ENCODE measurements at places on chromosomes 5 and 9.

DNA sequence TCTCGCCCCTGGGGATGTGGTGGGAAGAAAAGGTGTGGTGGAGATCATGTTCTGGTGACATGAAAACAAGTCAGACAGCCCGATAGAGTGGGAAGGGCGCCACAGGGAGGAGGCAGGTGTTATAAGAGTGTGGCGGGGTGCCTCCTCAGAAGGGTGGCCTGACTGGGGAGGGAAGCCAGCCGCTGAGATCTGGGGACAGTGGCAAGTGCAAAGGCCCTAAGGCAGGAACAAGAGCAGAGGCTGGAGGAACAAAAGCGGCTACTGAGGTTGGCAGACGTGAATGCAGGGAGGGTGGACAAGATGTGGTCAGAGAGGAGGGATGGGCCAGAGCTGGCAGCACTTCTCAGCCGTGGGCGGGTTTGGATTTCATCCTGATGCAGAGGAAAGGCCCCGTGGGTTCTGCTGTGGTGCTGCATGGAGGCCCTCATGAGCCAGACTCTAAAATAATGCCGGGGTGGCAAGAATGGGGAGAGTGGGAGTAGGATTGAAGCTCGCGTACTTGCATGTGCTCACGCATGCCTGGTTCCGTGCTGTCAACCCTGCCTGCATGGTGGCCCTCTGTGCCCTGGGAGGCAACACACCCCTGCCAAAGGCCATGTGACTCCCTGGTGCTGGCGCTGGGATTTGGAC is 89.2 kb downstream of the MVB12B start:
- DNase-seq: no peak

- DNase-seq: no peak
Observed at GRCh38 chr5:173855162-173855994, 32.8 kb upstream of the CPEB4 start.

- DNase-seq: no peak
Observed at GRCh38 chr9:134242706-134243105, 78.3 kb upstream of the RNU6ATAC start.

DNA sequence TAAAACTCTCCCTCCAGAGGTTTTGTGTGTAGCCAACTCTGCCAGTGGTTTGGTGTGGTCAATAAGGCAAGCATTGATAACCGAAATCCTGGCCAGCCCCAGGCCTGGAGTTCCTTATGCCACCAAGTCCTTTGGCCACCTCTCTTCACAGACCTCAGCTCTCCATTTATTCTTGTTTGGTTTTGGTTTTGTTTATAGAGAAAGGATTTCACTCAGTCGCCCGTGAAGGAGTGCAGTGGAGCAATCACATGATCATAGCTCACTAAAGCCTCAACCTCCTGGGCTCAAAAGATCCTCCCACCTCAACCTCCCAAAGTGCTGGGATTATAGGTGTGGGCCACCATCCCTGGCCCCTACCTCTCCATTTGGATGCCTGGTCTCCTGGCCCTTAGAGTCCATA is 55.4 kb upstream of the PPARGC1B start:
- DNase-seq: no peak
